Fibroblast of skin of scalp (primary cell): ENCODE measurements at places on chromosomes 1 and 21.

DNA sequence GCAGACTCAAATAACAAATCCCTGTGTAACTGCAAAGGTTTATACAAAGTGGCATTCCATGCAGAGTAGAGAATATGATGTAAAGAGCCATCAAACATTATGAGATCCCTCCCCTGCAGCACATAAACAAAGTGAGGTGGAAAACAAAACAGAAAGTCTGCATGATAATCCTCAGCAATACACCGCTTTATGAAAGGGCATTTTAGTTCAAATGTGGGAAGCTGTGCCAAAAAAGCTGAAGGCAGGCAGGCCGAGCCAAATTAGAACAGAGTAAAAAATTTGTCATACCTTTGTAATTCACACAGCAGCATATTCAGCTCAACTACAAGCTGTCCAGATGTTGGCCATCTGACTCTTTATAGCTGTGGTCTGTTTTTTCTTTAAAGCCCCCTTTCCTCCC lies 113.5 kb downstream of the LHX9 start:
- peak; percentile 7 for DNase-seq

DNA sequence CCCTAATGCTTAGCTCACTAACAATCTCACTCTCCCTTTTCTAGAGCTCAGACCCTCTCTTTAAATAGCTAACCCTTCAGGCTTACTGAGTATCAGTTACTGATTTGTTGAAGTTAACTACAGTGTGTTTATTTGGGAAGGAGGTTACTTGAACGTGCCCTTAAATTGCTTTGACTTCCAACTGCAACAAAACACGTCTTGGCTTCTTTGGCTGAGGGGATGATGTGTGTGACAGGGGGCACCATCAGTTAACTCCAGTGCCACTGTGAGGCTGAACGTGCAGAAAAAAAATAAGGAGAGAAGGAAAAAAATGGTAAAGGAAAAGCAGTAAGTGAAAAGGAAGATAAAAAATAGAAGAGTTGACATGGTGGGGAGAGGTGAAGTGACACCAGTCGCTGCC lies 75.1 kb upstream of the NRIP1 start:
- DNase-seq = no peak

DNA sequence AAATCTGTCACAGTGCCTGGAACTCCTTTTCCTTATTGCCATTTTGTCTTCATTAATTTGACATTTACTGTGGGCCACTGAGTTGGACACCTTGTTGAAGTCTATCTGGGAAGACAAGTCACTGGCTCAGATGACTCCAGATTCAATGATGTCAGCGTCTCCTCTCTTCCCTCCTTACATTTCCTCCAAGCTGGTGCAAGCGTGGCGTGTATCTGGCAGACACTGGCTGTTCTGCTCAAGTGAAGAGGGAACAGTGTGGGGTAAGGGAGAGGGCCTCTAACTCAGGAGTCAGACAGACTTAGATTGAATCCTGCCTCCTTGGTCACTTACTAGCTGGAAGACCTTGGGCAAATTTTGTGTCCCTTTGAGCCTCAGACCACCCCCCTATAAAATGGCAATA lies 8.7 kb upstream of the ZNF691 start:
- DNase-seq = no peak

- DNase-seq = no peak
Measured at GRCh38 chr21:26766826-26767325, 78.3 kb downstream of the ADAMTS1 start.

DNA sequence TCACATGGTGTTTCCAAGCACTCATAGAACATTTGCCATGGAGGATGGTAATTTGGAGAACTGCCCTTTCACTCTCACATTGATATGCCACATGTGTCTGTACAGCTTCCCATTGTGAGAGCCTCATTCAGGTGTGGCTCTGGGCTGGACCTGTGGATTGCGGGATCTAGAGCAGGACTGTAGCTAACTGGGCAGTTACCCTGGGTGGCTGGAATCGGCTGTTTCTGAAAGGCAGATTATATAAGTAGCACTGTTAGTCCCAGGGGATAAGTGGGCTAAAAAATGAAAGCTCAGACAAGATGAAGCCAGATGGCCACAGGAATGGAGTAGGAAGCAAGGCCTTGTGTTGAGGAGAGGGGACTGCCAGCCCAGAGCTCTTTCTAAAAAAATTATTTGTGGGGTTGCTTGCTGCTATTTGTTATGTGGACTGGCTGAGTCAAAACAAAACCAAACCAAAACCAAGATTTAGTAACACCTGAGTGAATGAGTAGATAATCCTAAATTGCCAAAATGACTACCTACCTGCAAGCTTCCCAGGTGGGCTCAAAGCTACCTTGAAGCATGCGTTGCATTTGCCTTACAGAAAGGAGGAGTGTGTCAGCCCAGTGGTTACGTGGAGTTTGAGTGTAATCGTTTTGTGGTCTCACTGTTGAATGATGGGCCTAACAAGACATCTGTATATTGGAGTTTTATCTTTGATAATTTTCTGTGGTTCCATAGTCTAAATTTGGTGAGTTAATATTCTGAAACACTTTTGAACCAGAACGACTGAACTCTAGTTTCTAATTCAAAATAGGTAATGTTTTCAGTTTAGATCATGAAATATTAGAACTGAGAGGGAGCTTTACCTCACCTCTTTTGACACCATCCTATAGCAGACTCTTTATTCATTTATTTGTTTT lies 58.0 kb downstream of the SDCCAG8 start:
- DNase-seq = no peak

- DNase-seq = no peak
Measured at GRCh38 chr1:187942986-187943385, 1114.2 kb downstream of the PLA2G4A start.

DNA sequence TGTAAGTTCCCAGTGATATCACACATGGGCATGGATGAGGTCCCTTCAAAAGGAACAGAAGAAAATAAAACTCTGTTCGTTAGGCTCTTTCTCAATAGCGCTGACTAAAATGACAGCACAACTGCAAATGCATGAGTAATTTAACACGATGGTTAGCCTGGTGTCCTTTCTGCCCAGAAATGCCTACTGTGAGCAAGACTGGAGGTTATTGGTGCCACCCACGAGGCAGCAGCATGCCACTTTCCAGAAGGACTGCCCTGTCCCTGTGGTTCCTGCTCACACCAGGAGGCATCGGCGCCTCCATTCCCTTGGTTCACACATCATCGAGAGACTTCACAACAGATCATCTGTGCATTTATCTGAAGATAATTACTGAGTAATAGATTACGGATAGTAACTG lies 26.2 kb downstream of the VPS26C start:
- DNase-seq = no peak

GRCh38 chr1:52751589-52752483 lies 25.6 kb downstream of the ZYG11B start:
- DNase-seq = peak; percentile 66

GRCh38 chr1:245380790-245381535 lies 226.2 kb downstream of the KIF26B start:
- peak; percentile 8 for DNase-seq

DNA sequence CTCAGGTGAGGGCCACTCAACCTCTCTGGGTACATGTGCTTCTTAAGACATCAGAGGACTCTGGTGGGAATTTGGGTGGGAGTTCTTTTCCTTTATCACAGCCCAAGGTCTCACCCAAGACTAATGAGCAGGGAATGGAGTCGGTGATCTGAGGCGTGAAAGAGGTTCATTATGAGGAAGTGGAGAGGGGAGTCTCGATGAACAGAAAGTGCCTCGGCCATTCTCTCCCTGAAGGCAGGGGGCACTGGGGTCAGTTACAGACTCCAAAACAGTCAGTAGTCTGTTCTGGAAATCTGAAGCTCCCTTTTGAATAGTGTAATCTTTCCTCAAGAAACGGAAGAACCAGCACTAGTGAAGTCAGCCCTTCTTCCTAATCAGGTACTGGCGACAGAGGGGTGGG lies 36.2 kb downstream of the HSD3B2 start:
- no peak for DNase-seq

- no peak for DNase-seq
Measured at GRCh38 chr1:9075022-9075421, 5.6 kb upstream of the SLC2A5 start.

- DNase-seq = peak; percentile 72
Measured at GRCh38 chr1:150582371-150582770, 3.0 kb upstream of the MCL1 start.

DNA sequence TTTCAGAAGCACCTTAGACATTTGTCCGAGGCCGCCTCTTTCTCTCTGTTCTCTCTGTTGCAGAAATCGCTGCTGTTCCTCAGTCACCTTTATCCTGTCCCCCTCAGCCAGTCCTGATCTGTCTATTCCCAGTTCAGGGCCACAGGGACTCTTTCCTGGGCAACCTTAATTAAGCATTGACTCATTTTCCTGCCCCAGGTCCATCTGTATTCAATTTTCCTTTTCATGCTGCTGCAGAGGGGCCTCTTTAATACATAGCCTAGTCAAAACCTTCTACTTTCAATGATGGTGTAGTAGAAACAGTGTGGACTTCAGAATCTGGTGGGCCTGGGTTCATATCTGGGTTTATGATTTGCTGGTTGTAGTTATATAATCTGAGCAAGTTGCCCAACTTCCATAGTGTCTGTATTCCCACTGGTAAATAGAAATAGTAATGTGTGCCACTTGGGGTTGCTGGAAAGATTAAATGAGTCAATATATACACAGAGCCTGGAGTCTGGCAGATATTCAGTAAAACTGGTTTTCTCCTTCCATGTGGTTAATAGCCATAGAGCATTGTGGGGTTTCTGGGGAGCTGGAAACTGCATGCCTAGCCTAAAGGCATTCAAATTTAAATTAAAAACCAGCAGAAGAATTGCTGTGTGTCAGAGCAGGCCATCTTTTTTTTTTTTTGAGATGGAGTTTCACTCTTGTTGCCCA lies 4.5 kb downstream of the TRAF5 start:
- peak; percentile 55 for DNase-seq

DNA sequence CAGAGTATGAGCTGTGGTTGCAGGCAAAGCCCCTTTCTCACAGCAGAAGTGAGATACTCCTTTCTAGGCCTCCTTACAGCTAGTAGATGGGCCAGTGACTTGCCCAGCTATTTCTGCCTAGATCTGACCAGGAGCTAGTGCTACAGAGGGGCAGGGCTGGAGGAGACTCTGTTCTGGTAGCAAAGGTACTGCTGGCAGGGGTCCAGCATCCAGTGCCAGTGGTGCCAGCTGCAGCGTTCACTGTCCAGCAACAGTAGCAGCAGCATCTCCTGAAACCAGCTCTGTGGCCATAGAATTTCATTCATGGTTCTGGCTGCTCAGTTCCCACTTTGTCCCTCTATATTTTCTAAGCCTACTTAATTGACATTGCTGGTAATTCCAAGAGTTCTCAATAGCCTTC lies 62.5 kb upstream of the CNN3 start:
- DNase-seq = no peak

DNA sequence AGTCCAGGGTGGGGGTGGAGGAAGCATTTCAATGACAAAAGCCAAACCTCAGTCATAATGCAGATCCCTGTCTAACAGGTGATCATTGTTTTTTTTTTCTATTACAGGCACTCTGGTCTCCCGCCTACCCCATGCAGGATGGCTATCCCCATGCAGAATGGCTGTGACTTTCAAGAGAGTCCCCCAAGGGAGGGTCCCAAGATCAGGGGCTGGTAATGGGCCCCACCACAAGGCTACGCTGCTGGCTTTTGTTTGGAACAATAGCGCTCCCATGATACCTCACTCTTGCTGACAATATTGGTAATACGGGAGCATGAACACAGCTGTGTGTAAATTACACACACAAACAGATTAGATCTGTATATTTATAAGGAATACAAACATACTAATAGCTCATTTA lies 119.4 kb downstream of the SLC45A1 start:
- DNase-seq = no peak

GRCh38 chr1:10074059-10074851 lies 41.5 kb downstream of the UBE4B start:
- DNase-seq = peak; percentile 94

- DNase-seq = no peak
Measured at GRCh38 chr1:167678422-167678821, 43.4 kb upstream of the MPZL1 start.

GRCh38 chr1:150762552-150762951 lies 3.0 kb downstream of the CTSS start:
- no peak for DNase-seq

DNA sequence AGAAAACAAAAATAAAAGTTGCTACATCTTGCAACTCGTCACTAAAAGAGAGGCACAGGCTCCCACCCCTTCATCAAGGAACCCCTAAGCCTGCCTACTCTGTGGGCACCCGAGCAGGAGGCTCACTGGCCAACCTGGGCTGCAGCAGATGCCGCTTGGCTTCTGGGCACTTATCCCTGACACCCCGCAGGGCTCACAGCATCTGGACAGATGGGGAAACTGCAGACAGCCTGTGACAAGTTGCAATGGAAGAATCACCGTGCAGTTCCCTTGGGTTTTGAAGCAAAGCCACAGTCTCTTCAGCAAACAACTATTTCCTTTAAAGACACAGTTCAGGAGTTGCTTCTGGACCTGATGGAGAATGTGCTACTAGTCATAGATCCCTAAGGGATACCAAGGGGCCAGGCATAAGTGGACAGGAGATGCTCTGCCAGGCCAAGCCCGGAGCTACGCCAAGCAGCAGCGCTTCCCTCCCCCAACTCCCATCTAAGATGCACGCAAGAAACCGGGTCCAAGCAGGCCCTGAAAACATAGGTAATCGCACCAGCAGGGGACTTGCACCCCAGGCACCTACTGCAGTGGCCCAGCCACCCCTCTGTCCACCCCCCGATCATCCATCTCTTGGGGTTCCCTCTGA lies 170.6 kb downstream of the NPHP4 start:
- no peak for DNase-seq

GRCh38 chr1:236762410-236762809 lies 32.7 kb upstream of the MTR start:
- DNase-seq = peak; percentile 4

GRCh38 chr1:61450454-61450853 lies 274.5 kb downstream of the TM2D1 start:
- DNase-seq = no peak

GRCh38 chr21:42471716-42472330 lies 24.2 kb downstream of the RSPH1 start:
- no peak for DNase-seq

GRCh38 chr1:192489748-192490147 lies 85.8 kb upstream of the RGS1 start:
- DNase-seq = peak; percentile 85

- DNase-seq = no peak
Measured at GRCh38 chr1:187977298-187977697, 1148.5 kb downstream of the PLA2G4A start.
